ENCODE measurements at places on chromosomes 7 and 10.

DNA sequence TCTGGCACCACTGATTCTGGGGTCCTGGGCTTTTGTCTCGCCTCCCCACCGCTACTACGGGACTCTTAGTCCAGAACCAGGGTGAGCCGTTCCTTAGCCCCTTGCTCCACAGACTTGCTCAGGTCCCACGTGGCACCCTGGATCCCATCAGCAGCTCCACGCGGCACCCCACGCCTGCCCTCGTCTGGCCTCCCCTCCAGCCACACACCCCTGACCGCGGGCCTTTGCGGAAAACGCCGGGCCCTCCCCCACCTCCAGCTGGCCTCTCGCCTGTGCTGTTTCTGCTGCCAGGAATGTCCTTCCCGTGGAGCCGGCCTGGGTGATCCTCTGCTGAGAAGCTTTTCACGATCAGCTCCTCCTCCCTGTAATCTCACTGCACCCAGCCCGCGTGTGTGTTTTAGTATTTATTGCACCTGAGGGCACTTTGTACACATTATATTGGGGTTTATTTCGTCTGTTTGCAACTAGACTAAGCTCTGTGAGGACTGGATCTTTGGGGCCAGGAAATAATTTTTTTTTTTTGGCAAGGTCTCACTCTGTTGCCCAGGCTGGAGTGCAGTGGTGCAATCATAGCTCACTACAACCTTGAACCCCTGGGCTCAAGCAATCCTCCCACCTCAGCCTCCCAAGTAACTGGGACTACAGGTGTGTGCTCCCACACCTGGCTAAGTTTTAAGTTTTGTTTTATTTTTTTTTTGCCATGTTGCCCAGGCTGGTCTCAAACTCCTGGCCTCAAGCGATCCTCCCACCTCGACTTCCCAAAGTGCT, 10.5 kb upstream of the TTYH3 start:
- DNase-seq = no peak

- DNase-seq = no peak
These were observed 4.4 kb upstream of the LUC7L2 start for GRCh38 chr7:139355320-139355719.

GRCh38 chr10:30798646-30799185, 169.2 kb upstream of the LYZL2 start:
- DNase-seq = no peak

DNA sequence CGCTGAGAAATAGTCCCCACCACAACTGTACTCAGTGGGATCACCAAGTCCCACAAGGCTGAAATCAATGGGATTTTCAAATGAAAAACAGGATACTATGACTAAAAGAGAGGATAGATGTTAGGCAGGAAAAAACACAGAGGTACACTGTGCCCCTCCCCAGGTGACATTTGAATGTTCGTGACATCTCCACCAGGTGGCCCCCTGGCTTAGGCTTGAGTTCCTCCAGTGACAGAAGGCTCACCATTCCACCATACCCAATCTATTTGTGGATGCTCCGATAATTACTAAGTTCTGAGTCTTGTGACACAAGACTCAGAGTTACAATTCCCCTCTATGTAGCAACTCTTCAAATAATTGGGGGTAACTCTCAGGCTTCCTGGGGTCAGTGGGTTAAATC, 77.5 kb upstream of the KCNMA1 start:
- DNase-seq = peak; percentile 25

DNA sequence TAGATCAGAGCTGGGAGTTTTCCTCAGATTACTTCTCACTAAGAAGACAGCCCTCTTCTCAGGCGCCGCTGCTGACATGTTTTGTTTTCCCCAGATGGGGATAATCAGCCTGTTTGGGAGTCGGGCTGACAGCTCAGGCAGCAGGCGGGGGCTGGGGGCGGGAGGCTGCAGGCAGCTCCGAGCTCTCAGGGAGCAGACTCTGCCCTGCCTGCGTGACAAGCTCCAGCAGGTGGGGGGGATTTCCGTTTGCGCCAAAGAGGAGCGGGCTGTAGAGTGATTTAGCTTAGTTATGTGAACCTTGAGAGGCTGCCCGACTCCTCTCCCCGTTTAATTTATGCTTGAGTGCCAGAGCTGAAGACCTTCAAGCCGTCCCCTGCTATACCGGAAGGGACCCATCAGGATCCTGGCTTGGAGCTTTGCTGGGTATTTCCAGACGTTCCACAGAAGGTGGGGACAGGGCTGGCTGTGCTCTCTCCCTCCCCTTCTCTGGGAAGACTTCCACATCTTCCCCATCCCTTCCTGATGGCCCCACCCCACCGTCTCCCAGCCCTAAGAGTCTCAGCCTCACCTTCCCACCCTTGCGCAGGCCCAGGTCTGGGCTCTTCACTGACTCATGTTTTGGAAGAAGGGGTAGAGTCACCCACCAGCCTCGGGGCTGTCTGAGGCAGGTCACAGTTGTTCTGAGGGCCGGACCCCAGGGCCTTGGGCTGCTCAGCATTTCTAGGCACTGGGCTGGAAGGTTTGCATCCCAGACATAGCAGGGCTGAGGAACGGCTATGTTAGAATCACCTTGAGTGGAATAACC, 24.7 kb upstream of the ADCYAP1R1 start:
- DNase-seq = no peak

DNA sequence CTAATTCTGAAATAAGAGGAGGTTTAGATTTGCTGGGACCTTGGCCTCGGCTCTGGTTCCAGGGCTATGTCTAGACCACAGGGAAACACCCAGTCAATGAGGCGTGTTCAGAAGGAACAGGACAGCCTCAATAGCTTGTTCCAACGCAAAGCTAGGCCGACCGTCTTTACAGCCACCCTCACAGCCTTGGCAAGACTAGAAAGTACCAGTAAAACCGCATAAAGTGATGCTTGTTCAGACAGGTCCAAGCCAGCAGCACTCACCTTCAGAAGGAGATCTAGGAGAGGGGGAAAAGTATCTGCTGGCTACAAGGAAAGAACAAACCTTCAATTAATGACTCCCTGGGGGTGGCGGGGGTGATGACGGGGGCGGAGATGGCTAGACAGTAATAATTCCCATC, 50.1 kb upstream of the LMTK2 start:
- DNase-seq = no peak

- DNase-seq = peak; percentile 42
These were observed 4.8 kb upstream of the EVX1 start for GRCh38 chr7:27237735-27238334.

GRCh38 chr7:156582591-156583123, 57.9 kb upstream of the RNF32 start:
- DNase-seq = no peak

DNA sequence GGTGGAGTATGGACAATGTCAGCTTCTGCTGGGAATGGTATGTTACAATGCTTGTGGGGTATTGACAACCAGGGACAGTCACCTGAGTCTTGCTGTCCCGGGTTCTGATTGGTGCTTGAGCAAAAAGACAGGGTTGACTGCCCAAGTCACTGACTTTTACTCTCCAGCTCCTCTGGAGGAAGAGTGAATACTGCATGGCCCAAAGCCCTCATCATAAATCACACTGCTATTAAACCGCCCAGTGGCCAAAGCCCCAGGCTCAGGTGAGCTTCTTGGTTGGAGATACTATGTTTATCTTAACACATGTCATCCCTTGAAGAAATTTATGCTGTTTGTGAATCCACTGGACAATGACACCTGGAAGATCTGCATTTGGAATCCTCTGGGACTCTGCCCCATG, 90.0 kb upstream of the IGFBP3 start:
- DNase-seq = no peak

DNA sequence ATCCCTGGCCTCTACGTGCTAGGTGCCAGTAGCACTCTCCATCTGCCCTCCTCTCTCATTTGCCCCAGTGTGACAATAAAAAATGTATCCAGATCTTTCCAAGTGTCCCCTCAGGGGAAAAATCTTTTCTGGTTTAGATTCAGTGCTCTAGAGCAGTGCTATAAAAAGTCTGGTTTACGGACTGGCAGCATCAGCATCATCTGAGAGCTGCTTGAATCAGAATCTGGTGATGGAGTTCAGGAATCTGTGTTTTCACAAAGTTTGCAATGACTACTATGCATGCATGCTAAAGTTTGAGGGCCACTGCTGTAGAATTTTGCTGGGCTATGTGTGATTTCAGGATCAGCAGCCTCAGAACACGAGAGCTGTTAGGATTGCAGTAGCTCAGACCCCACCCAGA, 356.5 kb downstream of the PHF14 start:
- DNase-seq = no peak

- DNase-seq = no peak
These were observed 158.9 kb downstream of the KLF6 start for GRCh38 chr10:3625959-3626751.

GRCh38 chr7:34075523-34076370, 170.4 kb downstream of the BMPER start:
- DNase-seq = no peak

DNA sequence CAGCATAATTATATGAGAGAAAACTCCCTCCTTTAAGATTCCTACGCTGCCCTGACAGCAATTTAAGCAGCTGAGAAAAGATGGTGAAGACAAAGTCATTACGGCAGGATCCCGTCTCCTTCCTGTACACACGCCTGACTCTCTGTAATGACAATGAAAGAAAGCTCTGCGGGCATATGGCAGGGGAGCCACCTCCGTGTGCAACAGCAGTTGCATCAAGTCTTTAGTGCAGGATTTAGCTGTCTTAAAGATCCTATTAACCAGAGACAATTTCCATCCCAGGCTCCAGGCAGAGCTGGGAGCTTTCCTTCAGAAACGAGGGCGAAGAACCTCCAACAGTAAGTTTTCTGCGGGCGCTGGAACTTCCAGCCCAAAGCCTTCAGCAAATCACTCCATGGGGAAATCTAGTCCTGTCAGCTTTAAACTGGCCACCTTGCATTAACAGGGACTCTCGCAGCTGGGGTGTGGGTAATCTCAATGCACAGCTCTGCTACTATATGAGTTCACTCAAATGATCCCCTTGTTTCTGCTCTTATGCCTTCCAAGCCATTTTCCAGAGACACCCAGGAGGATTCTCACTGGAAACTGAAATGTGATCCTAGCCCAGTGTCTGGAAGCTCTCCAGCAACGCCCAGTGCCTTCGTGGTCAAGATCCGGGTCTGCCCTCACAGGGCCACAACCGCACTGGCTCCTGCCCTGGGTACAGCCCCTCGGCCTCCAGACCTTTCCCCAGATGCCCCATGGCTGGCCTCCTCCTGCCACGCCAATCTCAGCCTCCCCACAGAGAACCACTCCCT, 74.9 kb downstream of the CTBP2 start:
- no peak for DNase-seq

DNA sequence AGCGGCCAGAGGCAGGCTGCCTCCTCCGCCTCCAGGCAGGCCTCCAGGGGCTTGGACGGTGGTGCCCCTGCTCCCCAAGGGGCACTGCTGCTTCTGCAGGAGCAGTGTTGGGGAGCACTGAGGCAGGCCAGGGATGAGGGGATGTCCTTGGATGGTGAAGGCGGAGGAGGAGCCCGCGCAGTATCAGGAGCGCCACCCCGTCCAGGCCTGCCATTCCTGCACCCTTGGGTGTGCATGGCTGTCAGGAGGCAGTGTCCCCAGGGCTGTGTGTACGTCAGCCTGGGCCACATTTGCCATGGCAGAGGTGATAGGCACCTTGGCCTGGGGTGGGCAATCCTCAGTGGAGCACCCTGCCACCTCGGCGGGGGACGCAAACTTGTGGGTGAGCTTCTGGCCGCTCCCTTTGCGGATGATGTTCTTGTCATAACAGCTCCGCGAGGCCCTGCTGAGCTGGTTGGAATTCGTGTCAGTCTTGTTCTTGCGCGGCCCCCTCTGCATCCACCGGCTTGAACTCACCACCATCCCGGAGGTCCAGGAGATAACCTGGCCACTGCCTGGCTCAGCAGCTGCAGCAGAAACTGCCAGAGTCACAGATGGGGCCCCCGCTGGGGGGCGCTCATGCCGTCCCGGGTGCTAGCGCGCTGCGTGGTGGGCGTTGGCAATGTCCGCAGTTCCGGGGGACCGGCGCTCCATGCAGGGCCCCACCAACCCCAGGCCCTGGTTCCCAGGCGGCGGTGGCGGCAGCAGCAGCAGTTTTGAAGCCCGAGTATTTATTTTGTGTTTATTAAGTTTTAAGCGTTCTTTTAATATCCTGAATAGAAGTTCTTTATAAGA, 182.3 kb upstream of the ADCY1 start:
- DNase-seq = no peak

DNA sequence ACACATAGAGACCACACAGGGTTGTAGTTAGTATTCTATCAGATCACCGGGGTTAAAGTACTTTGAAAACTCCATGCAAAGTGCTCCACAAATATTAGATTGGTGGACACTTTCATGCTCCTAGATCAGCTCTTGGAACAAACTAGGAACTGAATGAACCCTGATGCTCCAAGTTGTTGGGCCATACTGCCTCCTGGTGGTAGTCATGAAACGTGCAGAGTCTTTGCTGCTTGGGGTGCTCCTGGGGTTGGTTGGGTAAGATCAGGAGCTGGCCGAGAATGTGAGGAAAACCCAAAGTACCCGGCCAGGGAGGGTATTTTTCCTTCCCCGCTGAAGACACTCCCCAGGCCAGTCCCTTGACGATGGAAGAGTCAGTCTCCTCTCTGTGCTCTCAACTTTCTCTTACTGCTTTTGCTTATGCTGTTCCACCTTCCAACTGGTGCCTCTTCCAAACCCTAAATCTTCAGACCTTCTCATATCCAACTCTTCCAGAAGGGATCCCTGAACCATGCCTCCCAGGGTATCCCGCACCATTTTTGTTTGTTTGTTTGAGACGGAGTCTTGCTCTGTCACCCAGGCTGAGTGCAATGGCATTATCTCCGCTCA, 918 bp upstream of the RPEL1 start:
- DNase-seq = peak; percentile 74

DNA sequence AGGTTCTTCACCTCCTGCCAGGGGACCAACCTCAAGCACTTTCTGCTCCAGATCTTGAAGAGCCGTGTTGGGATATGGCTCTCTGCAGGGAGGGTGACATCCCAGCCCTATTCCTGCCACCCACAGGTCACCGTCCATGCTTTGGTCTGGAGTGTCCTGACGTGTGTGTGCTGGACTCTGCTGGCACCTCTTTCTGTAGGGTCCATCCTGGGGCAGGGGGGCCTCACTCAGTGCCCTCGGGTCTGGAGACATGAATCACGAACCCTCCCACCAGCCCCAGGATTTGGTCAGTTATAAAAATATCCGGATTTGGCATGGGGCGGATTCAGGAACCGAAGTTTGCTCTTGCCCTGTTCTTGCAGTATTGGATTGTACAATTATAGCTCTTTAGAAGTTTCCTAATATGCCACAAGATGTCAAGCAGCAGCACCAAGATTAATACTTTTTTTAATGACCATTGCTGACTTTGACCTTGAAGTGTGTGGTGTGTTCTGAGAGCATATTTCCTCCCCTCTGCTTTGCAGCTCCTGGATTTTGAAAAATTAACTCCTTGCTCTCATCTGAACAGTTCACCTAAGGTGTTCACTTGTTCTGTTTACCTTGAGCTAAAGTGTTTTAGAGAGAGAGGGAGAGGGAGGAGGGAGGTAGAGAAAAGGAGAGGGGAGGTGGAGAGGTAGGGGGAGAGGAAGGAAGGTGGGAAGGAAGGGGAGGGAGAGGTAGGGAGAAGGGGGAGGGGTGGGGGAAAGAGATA, 95.4 kb upstream of the SHH start:
- no peak for DNase-seq

GRCh38 chr10:24651923-24652322, 71.8 kb downstream of the ARHGAP21 start:
- DNase-seq = no peak

DNA sequence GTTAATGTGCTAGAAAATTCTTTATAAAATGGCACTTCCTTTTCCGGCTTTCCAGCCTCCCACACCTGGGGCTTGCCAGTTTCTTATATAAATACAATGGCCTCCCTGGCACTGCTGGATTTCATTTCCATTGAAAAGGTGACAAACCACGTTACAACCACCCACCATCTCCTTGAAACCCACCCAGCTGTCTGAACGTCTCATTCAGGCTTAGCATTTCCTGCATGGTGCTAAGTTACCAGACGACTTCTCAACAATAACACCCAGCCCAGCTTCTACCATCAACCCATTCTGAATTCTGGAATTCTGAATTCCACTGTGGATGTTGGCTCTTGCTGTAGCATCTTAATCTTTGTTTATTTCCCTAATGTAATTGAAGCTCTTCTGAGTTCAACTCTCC, 499.8 kb upstream of the CELF2 start:
- no peak for DNase-seq
